ENCODE measurements at places on chromosomes 7 and 10.

- DNase-seq, result no peak
Measured at GRCh38 chr7:8343556-8343955, 81.6 kb upstream of the ICA1 start.

DNA sequence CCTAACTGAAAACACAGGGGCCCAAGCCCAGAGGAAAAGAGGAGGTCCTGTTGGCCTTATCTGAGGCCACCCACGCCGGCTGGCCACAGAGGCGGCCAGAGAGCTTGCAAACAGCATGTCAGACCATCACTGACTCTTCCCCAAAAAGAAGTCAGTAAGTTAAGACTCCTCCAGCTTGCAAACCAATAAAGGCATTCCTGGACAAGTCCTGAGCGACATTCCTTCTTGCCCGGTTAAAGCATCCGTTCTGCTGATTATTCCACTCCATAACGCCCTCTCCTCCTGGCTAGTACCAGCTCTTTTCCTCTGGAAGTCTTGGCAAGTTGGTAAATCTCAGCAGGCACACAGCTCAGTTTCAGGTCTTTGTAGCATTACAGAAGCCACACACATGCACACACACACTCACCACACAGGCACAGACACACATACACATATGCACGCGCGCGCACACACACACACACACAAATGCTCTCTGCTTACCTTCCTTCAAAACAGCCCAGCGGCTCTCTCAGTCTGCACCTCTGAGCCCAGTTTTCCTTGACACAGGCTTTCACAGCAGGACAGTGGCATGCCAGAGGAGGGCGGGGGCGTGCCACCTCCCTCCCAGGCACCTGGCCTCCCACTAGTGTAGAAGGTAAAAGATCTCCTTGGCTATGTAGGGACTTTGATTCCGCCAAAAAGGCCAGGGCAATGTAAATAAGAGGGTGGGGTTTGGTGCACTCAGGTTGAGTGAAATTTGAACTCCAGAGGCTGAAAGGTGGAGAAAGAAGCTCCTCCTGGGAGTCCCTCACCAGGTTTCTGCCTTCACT is 201.4 kb downstream of the TNS3 start:
- DNase-seq, result no peak

DNA sequence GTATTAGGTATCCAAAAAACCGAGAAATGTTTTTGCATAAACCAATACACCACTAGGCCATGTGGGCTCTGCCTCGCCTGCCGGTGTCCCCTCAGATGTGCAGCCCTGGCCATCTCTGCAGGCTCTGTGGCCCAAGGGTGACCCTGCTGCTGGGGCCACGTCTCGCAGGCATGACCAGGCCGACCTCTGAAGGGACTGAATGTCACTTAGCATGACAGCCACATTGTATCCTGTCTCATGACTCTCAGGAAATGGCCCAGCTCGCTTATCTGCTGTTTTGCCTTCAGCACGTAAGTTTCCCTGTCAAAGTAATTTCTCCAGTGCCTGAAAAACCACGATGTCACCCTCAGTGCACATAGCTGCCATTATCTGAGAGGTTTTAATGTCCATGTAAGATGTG is 49.5 kb upstream of the ZNF32 start:
- no peak for DNase-seq

DNA sequence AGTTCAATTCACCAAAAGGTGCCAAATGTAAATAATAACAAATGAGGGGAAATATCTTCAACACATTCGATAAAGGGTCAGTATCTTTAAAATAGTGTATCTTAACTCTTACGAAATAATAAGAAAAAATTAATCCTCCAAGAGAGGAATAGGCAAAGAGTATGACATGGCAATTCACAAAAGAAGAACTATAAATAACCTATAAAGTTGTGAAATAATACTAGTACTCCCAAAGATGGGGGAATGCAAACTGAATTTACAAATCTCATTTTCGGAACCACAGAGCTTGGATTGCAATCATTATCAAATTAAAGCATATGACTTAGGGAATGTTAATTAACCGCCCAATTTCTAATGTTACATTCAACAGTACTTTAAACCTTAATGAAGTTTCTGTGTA is 78.2 kb upstream of the TARP start:
- DNase-seq, result no peak

DNA sequence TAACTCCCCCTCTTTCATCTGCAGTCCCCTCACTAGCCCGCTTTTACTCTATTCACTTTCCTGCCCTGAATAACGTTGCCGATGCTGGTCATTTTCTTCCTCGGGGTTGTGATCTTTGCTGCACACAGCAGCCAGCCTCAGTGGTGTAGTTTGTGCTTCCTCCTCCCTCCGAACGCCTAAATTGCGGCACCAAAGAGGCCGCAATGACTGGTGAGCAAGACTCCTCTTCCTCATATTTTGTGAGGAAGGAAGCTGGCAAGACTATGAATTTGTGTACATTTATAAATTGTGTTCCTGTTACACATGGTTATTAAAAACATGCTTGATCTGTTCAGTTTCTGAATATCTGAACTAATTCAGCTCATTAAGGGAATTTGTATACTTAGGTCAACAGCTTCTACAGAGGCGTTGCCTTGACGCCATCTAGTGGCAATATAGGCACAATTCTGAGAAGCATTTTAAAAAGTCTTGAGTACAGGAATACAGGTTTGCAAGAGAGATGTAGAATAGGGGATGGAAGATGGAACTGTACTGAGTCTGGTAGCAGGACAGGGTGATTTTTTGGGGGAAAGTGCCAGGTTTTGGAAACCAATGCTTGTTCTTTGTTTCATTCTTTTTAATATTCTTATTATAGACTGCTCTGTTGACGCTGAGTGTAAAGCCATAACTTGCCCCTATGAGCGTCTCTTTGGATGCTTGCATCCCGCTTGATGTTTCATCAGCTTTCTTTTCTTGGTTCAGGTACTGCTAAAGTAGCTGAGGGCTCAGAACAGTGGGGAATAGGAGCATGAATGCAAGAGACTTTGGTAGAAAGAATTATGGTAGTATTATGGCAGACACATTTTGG is 4.1 kb upstream of the TAS2R5 start:
- no peak for DNase-seq

DNA sequence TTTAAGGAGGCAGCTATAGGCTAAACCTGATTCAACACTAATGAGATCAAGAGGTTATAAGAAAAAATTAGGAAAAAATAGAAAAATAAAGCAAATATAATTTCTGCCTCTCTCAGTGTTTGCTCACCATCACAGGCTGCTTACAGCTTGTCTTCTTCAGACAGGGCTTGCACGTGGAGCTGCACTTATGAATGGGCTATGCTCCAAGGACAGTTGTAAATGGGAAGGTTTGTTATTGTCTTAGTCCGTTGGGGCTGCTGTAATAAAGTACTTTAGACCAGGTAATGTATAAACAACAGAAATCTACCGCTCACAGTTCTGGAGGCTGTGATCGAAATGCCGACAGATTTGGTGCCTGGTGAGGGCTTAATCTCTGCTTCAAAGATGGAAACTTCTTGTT is 219.8 kb downstream of the NEBL start:
- no peak for DNase-seq

DNA sequence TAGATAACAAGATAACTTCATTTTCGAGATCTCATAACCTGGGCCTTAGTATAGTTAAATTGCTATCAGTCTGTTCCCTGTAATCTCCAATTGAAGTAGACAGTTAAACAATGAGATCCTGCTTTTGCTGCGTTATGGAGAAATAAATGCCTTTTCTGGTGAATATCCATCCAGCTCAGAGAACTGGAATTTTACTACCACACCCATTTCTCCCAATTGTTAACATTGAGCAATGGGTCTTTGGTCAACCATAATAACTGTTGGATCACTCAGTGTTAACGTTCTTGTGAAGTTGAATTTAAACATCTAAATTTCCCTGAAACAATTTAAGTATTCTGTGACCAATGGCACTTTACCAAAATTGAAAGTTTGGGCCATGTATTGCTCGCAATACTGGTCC is 3.0 kb downstream of the CALU start:
- DNase-seq, result no peak

Data from stimulated activated CD4-positive, alpha-beta T cell treated with anti-CD3 and anti-CD28 coated beads, Interleukin-1b, Interleukin-23, amount 100 ng/mL, for 4 hours (primary cell).